NT2/D1 (cell line): ENCODE measurements at places on chromosomes 6 and 20.

DNA sequence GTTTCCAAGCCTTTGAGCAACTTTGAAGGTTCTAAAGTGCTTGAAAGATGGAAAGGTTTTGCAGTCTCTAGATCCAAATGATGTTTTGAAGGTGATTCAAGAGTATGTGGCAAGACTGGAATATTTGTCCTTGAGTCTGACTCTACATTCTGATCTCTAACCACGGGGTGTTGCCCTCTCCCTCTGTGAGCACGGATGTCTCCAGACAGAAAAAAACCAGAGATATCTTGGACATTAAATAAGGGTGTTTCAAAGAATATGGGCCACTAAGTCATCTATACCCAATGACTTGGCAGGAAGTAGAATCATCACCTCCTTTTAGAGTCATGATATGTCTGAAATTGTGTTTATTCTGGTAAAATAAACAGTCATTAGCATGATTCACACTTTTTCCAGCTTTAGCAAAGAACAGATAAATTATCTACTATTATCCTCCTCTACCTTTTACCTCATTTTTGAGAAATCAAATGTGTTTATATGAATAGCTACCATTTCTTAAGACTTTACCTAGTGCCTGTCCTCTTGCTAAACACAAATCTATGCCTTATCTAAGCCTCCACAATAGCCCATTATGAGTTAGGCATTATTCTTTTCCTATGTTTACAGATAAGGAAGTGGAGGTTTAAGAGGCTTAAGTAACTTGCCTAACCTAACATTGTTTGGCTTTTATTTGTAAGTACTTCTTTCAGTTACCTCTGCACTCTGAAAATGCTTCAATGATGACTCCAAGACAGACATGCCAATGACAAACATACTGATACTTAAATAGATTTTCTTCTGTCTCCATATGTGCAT is 384.4 kb downstream of the BMP2 start:
- DNase-seq, result no peak

DNA sequence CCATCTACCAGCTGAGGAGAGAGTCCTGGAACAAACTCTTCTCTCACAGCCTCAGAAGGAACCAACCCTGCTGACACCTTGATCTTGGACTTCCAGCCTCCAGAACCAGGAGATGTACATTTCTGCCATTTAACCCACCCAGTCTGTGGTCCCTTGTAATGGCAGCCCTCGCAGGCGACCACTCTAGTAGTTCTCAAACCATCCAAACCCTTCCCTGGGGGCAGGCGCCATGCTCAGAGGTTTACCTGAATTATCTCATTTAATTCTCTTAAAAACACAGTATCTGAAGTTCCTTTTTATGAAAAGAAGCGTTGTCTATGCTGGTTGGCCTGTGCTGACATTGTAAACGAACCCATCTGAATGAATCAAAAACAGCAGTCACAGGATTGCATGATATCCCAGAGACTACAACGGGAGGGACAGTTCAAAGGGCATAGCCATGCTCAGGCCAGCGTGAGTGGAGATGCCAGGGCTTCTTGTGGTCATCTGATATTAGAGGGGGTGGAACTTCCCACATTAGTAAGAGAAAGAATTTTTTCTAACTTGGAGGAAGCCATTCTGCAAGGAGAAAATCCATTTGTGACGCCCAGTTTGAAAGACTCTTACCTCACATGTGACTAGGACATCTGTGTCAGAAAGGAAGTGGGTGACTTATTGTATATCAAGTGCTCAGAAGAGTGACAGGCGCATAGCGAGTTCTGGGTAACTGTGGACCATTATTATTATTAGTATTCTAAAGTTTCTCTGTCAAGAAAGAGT is 17.2 kb upstream of the TAGAP start:
- no peak for DNase-seq

DNA sequence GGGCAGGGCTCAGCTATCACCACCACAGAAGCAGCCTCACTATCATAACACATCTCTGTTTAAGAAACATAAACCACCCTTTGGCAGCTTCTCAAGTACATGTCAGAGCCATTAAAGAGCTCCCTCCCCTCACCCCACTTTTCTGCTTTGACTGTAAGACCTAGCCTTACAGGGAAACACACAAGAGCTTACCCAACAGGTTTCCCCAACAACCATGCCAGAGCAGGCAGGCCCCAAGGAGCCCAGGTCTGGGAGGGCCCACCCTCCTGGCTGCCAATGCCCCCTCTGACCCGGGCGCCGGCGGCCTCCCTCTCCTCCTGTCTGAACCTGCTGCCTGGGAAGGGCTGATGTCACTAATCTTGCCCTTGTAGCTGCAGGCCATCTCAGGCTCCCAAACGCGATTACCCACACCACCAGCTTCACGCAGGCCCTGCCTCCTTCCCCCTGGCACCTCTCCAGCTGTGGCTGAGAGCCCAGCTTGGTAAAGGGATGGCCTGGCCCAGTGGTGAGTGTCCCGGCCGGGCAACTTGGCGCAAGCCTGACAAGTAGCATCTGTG is 402.0 kb downstream of the MAFB start:
- no peak for DNase-seq

GRCh38 chr6:136599329-136600011 is 49.2 kb upstream of the MAP7 start:
- DNase-seq, result no peak

DNA sequence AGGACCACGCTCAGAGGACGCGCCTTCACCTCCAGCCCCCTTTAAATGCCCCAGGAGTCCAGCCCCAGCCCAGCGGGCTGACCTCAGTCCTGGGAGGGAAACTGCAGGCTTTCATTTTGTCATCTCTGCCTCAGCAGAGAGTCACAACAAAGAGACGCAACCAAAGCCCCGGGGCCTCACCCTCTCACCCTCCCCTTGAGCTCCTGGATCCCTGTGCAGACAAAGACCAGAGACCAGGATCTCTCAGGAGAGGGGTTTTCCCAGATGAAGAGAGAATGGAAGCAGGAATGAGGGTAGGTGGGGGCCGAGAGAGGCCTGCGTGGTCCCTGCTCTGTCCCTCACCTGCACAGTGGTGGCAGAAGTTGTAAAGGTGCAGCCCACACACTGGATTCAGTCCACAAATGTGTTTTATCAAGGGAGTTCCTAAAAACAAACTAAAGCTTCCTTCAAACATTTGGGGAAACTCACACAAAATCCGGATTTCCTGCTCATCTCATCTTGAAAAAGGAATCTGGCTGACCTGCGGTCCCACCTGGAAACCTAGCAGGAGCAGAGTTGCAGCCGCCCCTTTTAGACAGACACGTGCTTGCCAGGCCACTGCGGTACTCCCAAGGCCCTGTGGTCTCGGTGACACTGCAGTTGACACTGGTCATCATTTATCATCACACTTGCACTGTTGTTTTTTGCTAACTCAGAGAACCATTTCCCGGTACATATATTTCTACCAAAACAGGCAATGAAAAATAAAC is 27.1 kb downstream of the PTGIS start:
- DNase-seq, result no peak

- DNase-seq, result no peak
Observed at GRCh38 chr20:5535125-5535756, 215.0 kb upstream of the SHLD1 start.

DNA sequence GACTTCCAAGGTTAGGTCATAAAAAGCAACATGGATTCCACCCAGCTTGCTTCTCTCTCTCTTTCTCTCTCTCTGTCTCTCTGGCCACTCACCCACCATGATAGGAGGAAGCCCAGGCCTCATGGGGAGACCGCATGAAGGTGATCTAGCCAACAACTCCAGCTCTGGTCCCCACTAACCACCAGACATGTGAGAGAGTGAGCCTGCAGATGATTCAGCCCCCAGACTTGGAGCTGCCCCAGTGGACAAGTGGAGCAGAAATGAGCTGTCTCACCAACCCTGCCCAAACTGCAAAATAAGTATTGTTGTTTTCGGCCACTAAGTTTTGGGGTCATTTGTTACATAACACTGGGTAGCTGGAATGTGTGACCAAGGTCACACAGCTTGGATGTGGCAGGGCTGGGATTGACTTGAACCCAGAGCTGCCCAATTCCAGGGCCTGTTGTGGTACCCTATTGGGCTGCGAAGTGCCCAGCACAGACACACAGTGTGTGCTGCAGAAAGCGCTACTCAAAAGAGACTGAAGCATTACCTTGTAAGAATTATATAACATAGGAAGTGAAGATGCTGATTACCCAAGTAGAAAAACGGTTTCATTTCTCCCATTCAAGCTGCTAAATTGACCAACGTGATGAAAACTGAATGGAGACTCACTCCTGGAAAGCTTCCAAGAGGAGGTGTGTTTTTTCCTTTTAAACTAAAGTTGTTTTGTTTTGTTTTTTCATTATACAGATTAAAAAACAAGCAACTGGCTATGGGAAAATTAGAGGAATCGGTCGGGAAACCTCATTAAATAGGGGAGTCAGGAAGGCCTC is 9.1 kb upstream of the TLDC2 start:
- DNase-seq, result no peak

GRCh38 chr20:3932681-3933080 is 43.5 kb downstream of the PANK2 start:
- no peak for DNase-seq

GRCh38 chr20:7773511-7773910 is 166.7 kb downstream of the HAO1 start:
- DNase-seq, result no peak

- no peak for DNase-seq
Observed at GRCh38 chr6:159267165-159267564, 98.0 kb downstream of the FNDC1 start.

GRCh38 chr6:138397128-138398122 is 6.6 kb upstream of the HEBP2 start:
- no peak for DNase-seq
